ENCODE measurements at places on chromosomes 2 and 18.

DNA sequence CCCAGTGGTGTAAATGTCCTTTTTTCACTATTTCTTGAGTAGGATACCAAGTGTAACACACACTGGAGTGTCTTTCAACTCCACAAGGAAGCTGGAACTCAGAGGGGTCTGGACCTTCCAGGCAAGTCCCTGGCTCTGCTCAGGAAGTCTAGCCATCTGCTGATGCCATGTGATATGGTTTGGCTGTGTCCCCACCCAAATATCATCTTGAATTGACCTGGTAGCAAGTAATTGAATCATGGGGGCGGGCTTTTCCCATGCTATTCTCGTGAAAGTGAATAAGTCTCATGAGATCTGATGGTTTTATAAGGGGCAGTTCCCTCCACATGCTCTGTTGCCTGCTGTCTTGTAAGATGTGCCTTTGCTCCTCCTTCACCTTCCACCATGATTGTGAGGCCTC, 99.4 kb upstream of the CDC42EP3 start:
- no peak for DNase-seq

GRCh38 chr2:152506843-152507242, 171.9 kb downstream of the FMNL2 start:
- DNase-seq, result no peak

DNA sequence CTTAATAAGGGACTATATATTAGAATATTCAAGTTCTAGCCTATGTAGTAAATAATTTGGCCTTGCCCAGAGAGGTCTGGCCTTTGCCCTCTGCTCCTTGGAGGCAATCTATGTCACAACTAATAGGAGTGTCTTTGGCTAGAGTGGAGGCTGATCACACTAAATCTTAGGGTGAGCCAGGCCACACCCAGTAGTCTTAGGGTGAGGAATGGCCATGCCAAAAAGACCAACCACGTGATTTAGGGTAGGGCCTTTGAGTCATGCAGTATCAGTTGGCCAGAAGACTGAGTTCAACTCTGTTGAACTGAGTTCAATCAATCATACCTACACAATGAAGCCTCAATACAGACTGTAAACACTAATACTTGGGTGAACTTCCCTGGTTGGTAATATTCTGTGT, 26.0 kb upstream of the FLACC1 start:
- no peak for DNase-seq

DNA sequence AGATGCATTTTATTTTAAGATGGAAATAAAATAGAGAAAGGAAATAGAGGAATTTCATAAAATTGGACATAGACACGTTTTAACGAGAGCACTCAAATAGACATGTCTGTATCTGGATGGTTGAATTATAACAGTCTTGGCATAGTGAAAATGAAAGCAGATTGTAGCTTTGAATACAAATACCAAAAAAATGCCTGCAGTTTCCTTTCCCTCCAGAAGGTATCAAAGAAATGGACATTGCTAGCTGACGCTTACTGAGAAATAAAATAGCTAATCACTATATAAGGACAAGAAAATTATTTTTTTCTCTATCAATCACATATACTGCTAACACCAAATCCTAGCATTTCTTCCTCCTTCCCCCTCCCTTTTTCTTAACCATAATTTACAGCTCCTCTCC, 11.4 kb upstream of the MAPRE2 start:
- no peak for DNase-seq

DNA sequence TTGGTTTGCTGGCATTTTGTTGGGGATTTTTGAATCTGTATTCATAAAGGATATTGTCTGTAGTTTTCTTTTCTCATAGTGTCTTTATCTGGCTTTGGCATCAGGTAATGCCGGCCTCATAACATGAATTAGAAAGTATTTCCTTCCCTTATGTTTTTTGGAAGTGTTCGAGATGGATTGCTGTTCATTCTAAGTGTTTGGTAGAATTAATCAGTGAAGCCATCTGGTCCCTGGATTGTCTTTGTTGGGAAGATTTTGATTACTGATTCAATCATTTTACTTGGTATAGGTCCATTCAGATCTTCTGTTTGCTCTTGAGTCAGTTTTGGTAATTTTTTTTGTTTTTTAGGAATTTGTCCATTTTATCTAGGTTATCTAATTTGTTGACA, 22.3 kb downstream of the KIAA1328 start:
- DNase-seq, result no peak

DNA sequence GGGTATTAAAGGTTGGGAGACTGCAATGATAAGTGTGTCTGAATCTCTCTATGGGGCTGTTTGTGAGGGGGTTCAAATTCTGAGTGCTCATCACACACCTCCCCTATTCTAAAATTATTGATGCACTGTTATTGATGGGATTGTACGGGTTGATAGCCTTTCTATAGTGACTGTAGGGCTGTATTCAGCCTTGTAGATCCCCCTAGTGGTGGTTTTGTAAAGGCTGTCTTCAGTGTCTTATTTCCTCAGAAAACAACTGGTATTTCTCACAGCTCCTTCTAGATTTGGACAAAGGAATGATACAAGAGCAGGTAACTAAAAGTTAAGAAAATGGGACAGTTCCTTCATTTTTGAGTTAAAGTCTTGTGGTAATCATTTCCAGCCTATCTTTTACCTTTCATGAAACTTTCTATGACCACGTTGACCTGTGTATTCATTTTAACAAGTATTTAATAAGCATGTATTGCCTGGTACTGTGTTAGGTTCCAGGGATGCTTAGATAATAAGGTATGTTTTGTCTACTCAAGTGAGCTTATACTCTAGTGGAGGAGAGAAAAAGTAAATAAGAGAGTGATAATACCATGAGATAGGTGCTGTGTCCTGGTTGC, 21.2 kb downstream of the SMAD4 start:
- DNase-seq, result peak; percentile 77

DNA sequence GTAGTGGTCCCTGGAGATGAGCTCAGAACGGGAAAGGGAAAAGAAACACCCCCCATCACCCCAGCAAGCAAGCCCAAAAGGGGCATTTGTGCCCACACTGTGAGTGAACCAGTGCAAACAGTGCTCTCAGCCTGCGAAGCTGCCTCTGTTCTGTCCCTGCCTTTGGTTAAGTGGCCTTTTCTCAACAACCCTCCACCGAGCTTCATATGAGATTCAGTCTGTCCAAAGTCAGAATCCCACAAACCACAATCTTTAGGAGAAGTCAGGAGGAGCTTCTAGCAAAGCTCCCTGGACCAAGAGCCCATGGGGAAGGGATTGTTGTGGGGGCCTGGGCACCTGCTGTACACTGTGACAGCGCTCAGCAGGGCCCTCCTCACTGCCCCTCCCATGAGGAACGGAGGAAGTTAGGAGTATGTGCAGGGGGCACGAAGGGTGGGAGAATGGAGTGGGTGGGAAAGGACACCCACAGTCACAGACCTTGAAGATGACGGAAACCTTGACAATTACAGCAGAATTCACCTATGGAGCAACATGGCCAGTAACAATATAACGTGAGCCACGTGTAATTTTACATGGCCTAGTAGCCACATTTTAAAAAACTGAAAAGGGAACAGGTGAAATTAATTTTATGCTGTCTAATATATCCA, 119.5 kb downstream of the SMAD7 start:
- no peak for DNase-seq

DNA sequence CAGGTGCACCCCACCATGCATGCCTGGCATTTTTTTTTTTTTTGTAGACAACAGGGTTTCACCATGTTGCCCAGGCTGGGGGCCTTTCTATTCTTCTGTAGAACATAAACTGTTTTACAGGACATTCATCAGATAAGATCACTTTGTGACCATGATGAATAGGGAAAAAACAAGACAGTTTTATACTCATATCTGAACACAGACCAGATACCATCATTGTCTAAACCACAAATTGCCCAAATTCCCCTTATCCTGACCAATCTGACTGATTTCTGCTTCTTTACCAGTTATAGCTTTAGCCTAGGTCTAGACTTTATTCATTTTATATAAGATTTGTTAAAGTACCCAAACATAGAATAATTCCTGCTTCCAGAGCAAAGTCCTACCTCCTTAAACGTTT, 1699.3 kb upstream of the TMEFF2 start:
- no peak for DNase-seq

DNA sequence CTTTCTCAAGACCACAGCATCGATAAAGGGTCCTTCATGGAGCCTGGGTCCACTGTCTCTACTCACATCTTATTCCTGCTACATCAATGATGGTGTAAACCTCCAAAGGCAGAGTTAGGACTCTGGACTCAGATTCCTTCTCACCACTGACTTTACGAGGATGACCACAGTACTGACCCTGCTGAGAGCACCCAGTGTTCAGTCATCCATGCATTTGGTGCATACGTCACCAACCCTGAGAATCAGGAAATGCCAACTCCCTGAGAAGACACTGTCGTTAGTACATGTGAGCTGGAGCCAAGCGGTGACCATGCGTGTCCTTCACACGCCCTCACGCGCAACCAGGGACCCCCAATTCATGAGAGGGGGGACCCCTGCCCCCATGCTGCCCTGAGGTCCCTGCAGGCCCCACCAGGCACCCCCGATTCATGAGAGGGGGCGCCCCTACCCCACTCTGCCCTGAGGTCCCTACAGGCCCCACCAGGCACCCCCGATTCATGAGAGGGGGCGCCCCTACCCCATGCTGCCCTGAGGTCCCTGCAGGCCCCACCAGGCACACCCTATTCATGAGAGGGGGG, 178.4 kb upstream of the TPO start:
- DNase-seq, result no peak

GRCh38 chr2:27016801-27017325, 15.9 kb upstream of the TMEM214 start:
- DNase-seq, result peak; percentile 86

GRCh38 chr2:75548036-75548573, 12.6 kb downstream of the EVA1A start:
- DNase-seq, result no peak

- no peak for DNase-seq
Measured at GRCh38 chr2:23221236-23221635, 163.7 kb upstream of the KLHL29 start.

GRCh38 chr18:74069178-74070050, 78.2 kb downstream of the FBXO15 start:
- no peak for DNase-seq

DNA sequence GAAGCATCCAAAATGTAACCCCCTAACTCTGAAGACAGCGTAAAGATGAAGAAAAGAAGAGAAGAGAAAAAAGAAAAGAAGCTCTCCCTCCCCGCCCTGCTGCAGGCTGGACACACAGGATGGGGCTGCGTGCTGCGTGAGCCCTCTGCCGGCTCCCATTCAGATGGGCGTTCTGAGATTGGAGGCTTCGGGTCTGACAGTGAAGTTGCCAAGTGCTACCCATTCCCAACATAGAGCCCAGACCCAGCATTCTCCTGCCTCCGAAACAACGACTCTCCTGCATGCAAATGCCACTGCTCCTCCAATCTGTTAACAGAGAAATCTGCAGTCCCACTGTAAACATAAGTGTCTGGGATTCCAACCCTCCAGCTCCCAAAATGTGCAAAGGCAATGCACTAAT, 234.9 kb downstream of the BCL11A start:
- DNase-seq, result peak; percentile 42

- no peak for DNase-seq
Measured at GRCh38 chr18:55665506-55665905, 77.5 kb upstream of the TCF4 start.

DNA sequence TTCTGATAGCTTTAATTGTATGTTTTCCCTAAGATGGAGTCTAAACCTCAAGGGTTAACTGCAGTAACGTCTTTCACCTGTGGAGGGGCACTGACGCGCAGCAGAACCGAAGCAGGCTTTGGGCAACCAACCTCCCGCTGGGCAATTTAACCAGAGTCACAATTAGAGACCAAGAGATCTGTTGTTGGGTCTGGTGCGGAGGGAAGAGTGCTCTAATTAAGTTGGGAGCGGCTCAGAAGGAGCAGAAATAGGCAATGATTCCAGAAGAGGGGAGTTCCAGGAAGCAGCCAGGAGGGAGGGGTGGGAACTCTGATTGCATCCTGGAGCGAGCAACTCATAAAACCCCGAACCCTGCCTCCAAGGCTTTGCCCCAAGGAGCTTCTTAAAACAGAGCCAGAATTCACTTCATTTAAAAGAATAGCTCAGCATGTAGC, 245.8 kb downstream of the PAX3 start:
- peak; percentile 93 for DNase-seq

DNA sequence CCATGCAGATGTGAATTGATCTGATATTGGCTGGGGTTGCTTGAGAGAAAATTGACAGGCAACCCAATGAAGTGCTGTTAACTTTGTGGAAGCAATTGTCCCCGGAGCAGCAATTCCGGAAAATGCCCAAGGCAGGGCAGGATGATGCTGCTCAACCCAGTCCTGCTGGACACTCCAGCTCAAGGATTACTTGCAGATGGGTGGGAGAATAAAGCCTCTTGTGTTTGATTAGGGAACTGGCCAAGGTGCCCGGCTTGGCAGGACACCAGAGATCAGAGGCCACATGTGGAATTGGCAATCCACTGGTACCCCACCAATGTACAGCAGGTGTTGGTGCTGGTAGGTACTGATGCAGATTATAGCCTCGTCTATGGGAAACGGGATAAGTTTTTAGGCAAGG, 12.3 kb upstream of the C2orf42 start:
- DNase-seq, result no peak

- peak; percentile 60 for DNase-seq
Measured at GRCh38 chr2:75327334-75327733, 128.0 kb upstream of the TACR1 start.

DNA sequence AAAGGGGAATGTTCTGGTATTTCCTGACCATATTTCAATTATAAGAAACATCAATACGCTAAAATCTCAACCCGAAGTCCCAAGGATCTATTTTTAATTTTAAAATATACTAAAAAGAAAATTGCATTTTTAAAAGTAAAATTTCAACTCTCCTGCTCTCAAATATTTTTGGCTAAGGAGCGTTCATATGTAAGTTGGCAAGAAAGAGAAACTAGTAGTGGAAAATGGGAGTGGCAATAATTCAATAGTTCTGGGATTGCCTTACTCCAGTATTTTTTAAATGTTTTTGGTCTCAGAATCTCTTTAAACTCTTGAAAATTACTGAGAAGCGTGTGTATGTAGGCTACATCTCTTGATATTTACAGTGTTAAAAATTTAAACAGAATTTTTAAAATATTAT, 72.7 kb downstream of the ACVR1 start:
- no peak for DNase-seq

Data from mesendoderm (in vitro differentiated cells).